ENCODE measurements at places on chromosomes 6 and 20.

- DNase-seq, result no peak
Observed at GRCh38 chr6:56073315-56073714, 174.1 kb downstream of the COL21A1 start.

- DNase-seq, result no peak
Observed at GRCh38 chr6:10861086-10861485, 20.8 kb downstream of the GCM2 start.

DNA sequence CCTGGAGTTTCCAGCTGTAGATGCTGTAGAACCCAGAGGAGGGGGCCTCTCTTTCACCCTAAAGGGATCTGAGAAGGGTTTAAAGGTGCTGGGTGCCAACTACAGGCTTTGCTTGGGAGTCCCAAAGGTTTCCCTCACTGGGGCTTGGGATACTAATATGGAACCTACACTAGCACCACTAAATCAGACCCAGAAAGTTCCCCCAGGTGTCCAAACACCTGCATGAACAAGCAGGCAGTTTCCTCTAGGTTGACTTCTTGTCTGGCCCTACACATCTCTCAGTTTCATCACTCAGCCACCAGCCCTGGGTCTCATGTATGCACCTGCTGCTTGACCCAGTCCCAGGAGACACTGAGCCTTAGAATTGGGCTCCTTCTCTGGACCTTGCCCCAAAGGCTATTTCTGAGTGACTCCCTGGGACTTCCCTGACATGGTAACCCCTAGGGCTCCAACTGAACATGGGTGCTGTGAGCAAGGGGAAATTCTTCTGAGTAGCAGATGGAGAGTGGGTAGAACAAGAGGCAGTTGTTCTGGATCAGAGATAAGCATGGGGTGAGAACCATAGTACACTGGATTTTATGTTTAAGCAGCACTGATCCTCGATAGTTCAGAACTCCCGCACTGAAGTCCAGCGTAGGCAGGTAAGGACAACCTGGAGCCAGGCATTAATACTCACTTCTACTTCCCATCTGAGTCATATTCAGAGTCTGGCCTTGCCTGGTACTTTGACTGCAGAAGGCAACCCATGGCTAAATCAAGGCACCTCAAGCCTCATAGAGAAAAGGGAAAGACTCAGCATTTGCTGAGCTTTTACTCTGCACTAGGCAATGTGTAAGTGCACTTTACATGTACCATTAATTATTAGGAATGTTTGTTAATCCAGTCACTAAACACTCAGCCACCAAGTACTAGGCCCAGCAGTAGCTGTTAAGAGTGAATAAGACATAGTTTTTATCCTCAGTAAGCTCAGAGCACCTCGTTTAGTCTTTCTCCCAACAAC is 16.8 kb downstream of the BCL2L1 start:
- no peak for DNase-seq

DNA sequence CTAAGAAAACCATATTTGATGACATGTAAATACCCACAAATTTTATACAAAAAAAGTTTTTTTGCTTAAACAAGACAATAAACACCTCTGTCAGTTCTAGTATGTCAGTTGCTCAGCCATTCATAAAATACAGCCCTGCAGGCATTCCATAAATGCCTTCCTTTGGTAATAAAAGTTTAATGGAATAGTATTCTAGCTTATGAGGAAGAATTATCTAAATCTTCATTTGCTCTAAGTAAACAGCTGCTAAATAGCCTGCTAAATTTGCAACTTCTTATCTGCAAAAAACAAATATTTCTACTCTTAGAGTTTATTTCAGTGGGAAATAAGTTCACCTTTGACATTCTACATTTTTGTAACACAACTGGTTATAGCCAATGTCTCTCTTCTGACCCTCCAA is 108.8 kb downstream of the SMLR1 start:
- no peak for DNase-seq

- no peak for DNase-seq
Observed at GRCh38 chr20:42193119-42193518, 574.9 kb upstream of the CHD6 start.

DNA sequence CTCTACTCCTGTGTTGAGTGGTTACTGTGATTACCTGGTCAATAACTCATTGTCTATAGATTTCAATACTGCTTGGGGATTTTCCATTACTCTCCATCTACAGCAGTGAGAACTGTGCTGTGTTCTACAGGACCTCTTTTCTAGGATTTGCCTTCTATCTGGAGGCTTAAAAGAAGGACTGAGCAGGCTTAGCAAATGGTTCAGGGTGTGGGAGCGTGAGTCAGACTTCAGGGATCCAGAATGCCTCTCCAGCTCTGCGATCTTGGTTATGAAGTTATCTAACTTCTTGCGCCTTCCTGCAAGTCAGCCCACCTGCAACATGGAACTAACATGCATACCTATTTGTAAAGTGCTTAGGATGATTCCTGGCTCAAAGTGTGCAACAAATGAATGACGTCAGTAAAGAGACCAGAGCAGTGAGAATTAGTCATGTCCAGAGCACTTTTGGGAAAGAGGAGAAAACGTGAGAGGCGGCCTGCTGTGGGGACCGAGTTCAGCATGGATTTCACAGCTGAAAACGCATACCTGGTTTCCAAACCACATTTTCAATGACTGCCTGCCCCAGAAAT is 610.1 kb upstream of the CDH4 start:
- DNase-seq, result no peak

- no peak for DNase-seq
Observed at GRCh38 chr20:10476319-10476724, 41.2 kb downstream of the SLX4IP start.

GRCh38 chr6:15362274-15363160 is 116.6 kb downstream of the JARID2 start:
- no peak for DNase-seq

- DNase-seq, result no peak
Observed at GRCh38 chr6:15864038-15864707, 201.3 kb upstream of the DTNBP1 start.

DNA sequence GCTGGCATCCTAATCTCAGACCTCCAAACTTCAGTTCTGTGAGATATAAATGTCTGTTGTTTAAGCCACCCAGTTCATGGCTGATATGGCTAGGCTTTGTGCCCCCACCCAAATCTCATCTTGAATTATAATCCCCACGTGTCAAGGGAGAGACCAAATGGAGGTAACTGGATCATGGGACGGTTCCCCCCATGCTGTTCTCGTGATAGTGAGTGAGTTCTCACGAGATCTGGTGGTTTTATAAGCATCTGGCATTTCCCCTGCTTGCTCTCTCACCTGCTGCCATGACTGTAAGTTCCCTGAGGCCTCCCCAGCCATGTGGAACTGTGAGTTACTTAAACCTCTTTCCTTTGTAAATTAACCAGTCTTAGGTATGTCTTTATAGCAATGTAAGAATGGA is 56.7 kb downstream of the KIAA0319 start:
- DNase-seq, result no peak

- no peak for DNase-seq
Observed at GRCh38 chr6:138500045-138500665, 861 bp upstream of the NHSL1 start.

DNA sequence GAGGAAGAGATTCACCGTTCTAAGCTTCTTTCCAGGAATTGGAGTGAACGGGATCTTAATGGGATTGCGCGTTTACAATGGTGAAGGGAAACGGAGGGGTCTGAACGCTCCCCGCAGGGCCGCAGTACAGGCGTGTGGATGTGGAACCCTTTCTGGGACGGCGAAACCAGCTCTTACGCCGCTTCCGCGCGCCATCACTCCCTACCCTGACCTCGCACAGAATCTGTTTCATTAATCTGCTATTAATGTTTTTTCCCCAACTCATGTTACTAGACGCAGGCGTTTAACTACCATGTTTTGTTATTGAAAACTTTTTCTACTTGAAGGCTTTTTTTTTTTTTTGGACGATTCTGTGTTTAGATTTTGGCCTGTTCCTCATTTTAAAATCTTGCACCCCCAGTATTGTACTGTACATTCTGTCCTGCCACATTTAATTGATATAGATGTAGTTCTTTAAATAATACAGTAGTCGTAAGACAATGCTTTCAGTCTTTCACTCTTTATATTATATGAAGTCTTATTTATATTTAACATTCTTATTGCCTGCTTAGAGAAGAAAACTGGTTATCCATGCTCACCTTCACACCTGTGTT is 696 bp upstream of the SUPT3H start:
- DNase-seq, result no peak

DNA sequence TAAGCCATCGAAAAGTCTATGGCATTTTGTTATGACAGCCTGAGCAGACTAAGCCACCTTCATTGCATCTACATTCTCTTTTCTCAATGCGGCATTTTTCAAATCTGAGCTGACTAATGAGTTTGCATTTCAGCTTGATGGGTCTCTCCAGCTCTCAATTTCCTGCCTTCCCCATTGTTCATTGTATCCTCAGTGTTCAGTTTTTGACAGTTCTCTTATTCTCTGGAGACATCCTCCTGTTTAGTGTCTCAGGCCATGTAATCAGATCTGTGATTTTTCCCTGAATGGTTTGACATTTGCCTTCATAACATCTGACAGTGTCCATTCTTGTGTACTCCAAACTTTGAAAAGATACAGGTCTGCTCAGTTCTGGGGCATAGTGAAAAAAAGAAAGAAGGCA is 27.9 kb upstream of the MCM3 start:
- DNase-seq, result no peak

All from stimulated activated naive CD8-positive, alpha-beta T cell treated with anti-CD3 and anti-CD28 coated beads, Interleukin-15, amount 100 ng/mL, for 72 hours (primary cell).